CD4-positive, alpha-beta T cell treated with Interleukin-21 for 1 hour (primary cell): ENCODE measurements at places on chromosomes 12 and 14.
A peak's percentile ranks its signal among the peaks of the same experiment; 100 is the strongest.

DNA sequence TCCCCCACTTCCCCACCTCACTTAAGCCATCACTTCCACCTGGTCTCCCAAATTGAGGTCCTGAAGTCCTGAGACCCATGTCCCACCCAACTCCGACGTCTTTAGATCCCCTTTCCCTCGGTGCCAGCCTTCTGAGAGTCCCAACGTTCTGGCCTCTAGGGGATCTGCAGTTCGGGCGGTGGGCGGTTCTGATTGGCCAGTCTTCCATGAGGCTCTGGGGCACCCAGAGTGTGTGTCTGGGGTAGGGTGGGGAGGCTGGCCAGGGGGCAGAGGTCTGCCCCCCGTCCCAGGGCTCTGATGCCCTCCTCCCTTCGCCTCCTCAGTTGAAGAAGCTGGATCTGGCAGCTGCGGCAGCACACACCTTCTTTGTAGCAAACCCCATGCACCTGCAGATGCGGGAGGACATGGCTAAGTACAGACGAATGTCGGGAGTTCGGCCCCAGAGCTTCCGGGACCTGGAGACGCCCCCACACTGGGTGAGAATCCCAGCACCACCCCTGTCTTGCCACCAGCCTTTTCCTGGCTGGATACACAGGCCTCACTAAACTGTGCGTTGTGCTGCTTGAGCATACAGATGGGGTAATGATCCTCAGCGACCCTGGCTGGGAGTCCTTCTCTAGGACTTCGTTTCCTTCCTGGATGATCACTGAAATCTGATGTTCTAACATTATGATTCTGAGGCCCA is 1.5 kb downstream of the P3H3 start:
- no peak for DNase-seq

DNA sequence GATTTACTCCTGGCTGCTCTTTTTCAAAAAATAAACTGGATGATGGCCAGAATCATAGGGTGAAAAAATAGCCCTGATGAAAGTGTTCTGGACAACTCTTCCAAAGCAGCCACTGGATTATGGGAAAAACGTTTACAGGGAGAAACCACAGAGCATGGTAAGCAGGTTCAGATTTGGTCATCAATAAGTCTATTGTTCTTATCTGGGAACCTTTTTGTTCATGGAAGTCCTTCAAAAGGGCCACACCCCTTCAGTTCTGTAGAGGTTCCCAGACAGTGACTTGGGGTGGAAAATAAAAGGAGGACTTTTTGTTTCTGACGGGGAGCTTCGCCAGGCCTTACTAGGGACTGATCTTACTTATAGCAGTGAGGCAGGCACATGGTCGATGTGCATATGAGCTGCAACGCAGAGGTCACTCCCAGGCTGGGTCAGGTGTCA is 117.4 kb upstream of the SLC38A2 start:
- DNase-seq = no peak

- no peak for DNase-seq
Observed at GRCh38 chr12:7884689-7885088, 12.0 kb upstream of the SLC2A14 start.

GRCh38 chr14:92369097-92369496 is 46.1 kb downstream of the SLC24A4 start:
- DNase-seq = no peak

GRCh38 chr14:71319666-71320065 is 412.4 kb downstream of the PCNX1 start:
- no peak for DNase-seq

DNA sequence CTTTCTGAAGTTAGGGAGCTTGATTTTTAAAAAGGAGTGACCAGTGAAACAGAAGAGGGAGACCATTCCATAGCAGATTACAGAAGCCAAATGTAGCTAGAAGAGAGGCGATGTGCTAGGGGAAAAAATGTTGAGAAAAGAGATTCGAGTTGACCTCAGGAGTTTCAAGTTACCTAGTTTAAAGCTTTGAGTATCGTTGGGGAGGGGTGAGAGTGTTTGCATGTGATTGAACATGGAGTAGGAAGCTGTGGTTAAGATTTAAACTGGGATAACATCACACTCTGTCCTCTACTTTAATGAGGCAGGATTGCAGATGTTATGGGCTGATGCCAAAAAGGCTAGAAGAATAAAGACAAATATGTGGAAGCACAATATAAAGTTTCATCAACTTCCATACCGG is 3.7 kb downstream of the LETMD1 start:
- DNase-seq = no peak

DNA sequence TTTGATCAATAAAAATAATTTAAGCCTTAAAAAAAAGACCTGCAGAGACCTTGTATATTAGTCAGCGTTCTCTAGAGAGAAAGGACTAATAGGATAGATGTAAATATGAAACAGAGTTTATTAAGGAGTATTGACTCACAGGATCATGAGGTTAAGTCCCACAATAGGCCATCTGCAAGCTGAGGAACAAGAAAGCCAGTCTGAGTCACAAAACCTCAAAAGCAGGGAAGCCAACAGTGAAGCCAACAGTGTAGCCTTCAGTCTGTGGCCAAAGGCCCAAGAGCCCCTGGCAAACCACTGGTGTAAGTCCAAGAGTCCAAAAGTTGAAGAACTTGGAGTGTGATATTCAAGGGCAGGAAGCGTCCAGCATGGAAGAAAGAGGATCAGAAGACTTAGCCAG is 66.3 kb downstream of the TBX5 start:
- no peak for DNase-seq

- peak; percentile 48 for DNase-seq
Observed at GRCh38 chr14:34713681-34714319, 593 bp downstream of the CFL2 start.

GRCh38 chr12:95358111-95359083 is 115.6 kb upstream of the METAP2 start:
- DNase-seq = no peak

DNA sequence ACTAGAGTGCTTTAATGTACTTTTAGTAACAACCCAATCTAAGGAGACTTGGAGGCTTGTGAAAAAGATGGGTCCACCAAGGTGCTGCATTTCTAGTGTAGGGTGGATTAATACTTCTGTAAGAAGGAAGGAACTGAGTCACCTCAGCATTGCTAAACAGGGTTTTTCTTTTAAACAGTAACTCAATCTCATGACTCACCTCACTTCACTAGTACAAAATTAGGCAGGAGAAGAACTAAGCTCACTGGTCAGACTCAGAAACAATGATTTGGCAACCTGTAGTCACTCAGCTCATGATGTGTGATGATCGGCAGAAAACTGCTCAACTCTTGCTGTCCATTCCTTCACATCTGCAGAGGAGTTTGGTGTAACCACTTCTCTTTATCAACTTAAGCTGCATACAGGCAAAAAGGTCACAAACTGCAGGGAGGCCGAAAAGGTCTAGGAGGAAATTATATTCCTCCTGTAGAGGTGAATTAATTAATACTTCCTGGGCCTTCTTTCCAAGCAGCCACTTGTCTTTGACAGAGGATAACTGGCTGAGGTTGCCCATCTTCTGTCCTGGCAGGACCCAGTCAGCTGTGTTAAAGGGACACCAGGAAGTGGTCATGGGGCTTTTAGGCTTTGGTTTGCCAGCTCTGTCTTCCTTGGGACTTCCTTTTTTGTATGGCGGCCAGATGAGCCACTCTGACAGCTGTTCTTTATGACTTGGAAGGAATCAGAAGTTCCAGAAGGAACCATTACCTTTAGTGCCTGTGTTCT is 466.9 kb downstream of the FUT8 start:
- DNase-seq = no peak

- no peak for DNase-seq
Observed at GRCh38 chr12:124053851-124054250, 80.8 kb downstream of the ZNF664 start.

- DNase-seq = peak; percentile 53
Observed at GRCh38 chr14:51860825-51861499, 550 bp downstream of the GNG2 start.

DNA sequence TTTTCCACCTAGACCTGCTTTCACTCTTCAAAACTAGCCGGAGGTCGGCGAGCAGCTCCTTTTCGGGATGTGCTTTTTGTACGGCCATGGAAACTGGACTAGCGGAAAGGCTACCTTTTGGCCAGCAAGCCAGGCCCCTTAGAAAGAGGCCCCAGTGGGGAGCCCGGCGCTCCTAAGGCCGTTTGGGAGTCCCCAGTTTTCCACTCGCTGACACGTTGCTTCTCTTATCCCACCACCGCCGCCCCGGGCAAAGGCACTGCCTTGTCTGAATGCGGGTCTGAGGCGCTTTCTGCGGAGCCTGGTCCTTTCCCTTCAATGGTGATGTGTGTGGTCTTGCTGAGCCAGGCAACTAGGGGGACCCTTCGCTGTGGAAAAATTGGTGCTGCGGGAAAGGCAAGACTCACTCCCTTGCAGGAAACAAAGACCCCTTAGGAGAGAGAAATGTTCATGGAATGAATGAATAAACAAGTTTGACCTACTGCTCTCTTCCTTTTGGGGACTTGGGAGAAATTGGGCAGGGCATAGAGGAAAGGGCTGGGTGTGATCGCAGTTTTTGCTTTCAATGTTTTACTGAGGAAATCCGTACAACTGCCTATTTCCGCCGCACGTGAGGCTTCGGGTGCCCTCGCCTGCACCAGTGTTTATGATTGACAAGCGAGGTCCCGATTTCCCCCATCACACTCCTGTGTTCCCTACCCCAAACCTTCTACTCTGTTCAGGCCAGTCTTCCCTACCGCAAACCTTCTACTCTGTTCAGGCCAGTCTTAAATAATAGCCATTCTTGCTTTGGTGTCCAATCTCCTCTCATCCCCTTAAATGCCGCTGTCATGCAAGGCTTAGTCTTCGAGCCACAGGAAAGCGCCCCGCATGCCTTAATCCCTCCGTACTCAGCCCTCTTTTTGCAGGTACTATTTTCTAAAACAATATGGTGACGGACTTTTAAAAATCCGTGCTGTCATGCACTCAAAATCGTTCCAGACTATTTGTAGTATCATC is 1.0 kb upstream of the SLC38A2 start:
- peak; percentile 48 for DNase-seq

DNA sequence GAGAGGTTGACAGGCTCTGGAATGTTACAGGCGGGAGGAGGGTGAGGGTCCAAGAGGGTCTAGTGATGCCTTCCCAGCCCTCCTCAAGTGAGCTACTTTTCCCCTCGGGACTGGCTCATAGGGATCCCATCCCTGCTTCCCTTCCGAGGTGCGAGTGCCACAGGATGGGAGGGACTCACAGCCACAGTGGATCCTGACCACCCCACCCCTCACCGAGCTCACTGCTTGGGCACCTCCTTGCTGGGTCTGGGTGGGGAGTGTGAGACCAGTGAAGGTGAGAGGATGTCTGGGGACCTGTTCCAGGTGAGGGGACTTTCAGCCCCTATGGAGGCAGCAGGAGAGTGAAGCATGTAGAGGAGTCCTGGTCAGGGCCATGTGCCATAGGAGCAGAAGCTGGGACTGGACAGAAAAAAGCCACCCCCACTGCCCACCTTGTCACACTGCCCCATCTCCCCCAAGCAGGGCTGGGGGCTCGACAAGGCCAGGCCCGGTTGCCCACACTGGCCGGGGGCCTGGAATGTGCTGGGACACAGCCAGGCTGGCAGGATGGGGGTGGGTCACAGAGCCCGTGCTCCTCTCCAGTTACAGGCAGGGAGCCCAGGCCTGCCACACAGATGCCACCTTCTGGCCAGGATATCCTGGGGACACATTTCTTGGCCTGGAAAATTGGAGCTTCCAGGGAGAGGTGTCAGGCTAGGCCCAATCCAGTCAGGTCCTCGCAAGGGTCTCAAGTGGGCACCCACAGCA is 1.7 kb upstream of the TNS2 start:
- no peak for DNase-seq

- DNase-seq = no peak
Observed at GRCh38 chr14:103209506-103209905, 86.2 kb downstream of the TNFAIP2 start.

DNA sequence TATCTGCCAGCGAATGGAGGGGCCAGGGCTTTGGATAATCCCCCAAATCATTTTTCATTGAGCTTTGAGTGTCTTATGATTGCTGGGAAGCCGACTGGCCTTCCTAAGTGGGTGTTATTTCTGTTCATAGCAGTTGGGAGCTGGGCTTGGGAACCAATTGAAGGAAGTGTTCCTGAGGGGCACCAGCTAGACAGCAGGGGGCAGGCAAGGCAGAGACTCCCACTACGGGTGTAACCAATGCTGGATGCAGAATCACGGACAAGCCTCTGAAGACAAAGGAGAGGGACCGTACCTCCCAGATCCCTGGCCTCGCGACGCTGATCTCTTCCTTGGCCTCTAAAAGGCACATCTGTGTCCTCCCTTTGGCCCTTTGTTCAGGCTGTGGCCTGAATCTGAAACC is 149.0 kb upstream of the PRMT8 start:
- no peak for DNase-seq

GRCh38 chr12:88784166-88784565 is 203.9 kb upstream of the KITLG start:
- DNase-seq = no peak

GRCh38 chr14:40204441-40205175 is 772.4 kb upstream of the FBXO33 start:
- DNase-seq = no peak

DNA sequence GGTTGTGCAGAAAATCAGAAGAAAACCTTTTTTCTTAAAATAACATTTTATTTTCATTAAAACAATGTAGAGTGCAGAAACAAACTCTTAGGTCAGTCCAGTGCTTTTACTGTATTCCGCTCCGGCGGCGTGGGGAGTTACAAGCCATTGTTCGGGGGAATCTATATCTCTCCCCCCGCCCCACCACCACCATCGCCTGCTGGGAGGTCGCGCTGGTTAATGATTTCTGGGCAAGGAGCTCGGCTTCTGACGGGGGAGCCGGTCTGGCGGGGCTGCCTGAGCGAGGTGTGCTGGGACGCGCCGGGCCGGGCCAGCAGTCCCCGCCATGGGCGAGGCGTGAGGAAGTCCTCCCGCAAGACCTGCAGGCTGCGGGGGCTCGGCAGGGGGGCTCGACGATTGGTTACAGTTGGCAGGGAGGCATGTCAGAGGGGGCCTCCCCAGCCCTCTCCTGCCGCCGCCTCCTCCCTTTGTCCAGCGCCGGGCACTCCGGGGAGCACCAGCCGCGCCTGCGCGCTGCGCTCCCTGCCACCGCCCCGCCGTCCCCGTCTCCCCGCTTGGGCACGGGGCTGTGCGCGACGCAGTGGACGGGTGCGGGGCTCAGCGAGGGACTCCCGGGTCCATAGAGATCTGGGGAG is 1.0 kb upstream of the DUSP6 start:
- peak; percentile 37 for DNase-seq

GRCh38 chr12:22712083-22712482 is 87.1 kb downstream of the ETNK1 start:
- DNase-seq = no peak

- no peak for DNase-seq
Observed at GRCh38 chr12:109645194-109645593, 68.4 kb upstream of the FAM222A start.

DNA sequence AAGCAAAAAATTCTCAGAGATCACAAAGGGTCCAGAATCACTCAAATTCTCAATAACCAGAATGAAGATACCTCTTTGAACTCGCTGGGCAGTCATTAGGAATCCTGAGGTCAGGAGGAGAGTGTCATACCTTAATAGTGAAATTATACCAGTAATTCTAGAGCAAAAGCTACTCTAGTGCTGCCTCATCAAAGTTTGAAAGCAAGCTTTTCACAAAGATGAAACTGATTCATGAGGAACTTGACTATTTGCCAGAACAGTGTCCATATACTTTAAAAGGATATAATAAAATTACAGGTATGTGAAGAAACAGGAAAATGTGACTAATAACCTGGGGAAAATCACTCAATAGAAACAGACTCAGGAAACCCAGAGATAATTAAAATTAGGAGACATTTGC is 44.5 kb downstream of the EML5 start:
- no peak for DNase-seq
